ENCODE measurements at places on chromosomes 6 and 20.

- no peak for DNase-seq
Observed at GRCh38 chr6:113329942-113330635, 527.1 kb upstream of the MARCKS start.

- no peak for DNase-seq
Observed at GRCh38 chr6:109008054-109008453, 86.6 kb downstream of the SESN1 start.

- no peak for DNase-seq
Observed at GRCh38 chr6:119333707-119334295, 15.8 kb downstream of the MAN1A1 start.

DNA sequence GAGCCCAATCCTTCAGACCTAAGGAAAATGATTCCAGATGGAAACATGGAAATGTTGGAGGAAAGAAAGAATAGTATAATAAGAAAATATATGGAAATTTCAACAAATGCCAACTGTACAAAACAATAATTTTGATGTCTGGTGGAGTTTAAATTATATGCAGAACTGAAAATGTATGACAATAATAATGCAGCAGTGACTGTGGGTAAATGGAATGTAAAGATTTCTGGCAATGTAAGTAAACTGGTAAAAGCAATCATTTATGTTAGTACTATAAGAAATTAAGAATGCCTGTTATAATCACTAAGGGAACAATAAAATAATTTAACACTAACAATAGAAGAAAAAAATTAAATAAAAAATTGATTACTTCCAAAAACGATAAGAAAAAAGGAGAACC is 89.0 kb downstream of the EDN1 start:
- DNase-seq: no peak

- DNase-seq: no peak
Observed at GRCh38 chr6:110720066-110720465, 95.2 kb downstream of the CDK19 start.

GRCh38 chr6:76876922-76877553 is 586.3 kb downstream of the HTR1B start:
- DNase-seq: no peak

DNA sequence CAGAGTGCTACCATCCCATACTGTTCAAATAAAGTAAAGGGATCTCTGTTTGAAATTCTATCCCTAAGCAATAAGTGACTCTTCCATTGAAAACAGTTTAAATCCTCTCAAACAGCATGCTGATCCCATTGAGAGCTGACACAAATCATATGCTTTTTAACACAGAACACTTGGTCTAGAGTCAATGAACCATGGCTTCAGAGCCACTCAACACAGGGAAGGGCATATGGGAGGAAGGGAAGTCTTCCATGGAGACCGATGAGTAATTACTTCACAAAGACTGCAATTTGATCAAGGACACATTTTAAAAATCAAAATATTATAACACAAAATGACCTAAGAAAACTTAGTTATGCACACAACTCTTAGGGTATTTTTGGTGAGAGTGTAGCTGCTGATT is 1073.0 kb upstream of the MAP3K7 start:
- DNase-seq: no peak

- DNase-seq: no peak
Observed at GRCh38 chr6:41373627-41373918, 38.2 kb downstream of the NCR2 start.

- no peak for DNase-seq
Observed at GRCh38 chr6:21524201-21524600, 69.3 kb upstream of the SOX4 start.

- peak; percentile 44 for DNase-seq
Observed at GRCh38 chr6:2764610-2765165, 505 bp upstream of the WRNIP1 start.

GRCh38 chr20:34251619-34252018 is 10.4 kb downstream of the ASIP start:
- DNase-seq: no peak

DNA sequence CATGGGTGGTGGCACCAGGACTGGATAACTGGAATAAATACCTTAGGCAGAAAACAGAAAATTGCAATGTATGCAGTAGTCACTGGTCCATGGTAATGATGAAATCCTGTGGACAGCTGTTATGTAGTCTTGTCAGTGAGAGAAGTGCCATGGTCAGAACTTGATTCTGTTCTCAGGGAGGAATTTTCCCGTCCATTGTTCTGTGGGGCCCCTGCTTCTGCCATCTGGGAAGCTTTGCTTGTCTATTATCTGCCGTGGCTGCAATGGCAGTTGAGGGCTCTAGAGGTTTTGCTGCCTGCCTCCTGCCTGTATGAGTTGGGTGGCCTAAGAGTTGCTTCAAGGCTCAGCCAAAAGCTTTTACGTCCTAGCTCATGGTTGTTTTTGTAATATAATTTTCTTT is 126.8 kb upstream of the SLC35B3 start:
- no peak for DNase-seq

DNA sequence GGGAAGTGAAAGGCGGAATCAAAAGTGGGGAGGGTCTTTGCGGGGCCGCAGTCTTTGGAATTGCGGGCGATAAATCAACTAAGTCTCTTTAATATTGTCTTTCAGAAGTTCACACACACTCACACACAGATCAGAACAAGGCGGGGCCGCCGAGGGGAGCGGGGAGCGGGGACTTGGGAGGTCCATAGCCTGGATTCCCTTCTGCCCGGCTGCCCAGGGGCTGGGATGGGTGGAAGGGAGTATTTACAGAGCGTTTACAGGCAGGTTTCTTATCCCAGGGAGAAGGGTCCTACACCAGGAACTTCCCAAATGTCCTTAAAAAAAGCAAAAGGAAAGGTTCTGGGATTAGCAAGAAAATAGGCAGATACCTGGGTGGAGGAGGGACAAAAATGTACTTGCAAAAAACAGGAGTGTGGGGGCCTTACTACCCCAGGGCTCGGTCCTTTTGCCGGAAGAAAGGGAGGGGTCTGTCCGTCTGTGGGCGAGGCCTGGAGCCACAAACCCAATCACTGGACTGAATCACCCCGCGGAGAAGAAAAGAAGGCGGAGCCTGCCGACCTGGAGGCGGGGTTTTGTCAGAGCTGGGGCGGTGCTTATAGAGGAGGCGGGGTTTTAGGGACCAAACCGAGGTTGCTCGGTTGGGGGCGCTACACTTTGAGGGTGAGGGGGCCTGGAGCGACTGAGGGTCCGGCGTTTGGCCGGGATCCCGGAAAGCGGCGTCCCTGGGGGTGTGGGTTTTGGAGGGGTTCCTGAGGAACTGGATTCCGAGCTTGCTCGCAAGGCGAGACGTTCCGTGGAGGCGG is 3.2 kb downstream of the PRRT1 start:
- DNase-seq: peak; percentile 12

DNA sequence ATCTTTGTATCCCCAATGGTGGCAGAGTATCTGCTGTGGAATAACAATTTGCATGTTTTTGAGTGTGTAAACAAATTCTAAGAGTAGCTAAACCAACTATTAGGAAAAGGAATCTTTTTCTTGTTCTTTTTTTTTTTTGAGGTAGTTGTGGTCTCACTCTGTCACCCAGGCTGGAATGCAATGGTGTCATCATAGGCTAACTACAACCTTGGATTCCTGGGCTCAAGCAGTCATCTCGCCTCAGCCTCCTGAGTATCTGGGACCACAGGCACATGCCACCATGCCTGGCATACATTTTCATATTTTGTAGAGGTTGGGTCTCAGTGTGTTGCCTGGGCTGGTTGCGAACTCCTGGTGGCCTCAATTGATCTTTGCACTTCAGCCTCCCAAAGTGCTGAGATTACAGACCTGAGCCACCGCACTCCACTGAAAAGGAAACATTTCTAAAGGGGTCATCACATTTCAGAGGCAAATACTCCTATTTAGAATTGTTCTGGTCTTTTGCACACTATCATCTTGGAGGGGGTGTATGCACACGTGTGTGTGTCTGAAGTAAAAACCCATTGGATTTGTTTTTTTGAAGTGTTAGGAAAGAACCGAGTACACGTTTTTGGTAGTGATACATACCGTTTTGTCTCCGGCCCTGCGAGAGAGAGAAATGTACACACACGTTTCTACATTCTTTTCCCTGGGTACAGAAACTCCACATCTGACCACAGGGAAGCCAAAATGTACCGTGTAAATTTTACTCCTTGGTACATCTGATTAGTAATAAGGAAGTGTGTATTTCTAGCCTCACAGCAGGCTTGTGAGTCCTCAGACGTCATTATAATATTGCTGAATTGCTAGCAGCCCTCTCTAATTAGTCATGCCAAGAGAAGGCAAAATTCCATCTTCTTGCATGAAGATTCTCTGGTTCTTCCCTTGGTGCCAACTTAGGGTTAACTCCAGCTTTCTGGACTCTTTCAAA is 183.6 kb downstream of the JARID2 start:
- no peak for DNase-seq

- no peak for DNase-seq
Observed at GRCh38 chr6:91198588-91199255, 611.9 kb upstream of the MAP3K7 start.

DNA sequence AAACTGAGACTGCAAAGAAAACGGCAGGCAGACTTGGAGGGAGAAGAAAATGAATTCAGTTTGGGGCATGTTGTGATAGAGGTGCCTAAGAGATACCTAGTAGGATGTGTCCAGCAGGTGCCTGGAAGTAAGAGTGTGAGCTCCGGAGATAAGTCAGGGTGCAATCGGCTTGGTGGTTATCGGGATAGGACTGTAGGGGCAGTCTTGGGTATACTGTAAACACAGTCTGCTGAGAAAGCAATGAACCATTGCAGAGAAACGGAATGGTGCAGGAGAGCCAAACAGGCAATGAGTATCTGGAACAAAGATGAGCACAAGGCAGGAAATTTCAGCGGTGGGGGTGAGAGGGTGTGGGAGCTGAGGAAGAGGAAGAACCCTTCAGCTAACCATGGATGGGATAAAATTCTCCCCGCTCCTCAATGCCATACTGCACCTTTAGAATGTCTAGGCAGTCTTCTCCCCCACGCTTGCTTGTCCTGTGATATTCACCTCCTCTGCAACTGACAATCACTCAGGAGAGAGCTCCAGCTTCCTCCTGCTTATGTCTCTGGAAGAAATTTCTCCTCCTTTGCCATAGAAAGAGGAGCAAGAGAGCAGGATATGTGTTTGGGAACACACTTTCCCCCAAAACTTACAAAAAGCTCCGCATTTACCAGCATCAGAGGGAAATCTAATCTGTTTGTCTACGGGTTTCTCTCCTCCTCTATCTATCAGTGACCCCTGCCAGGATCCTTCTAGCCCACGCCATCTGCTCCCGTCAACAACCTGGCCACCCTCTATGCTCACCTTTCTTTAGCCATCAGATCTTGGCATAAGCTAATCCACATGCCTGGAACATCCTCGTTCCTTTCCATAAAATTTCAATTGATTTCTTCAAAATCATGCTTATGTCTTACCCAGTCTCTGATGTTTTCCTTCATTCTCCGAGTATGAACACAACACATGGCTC is 381.7 kb upstream of the JARID2 start:
- DNase-seq: no peak

- no peak for DNase-seq
Observed at GRCh38 chr6:43070028-43070632, 6.0 kb upstream of the PTK7 start.

GRCh38 chr6:138535728-138536455 is 36.6 kb upstream of the NHSL1 start:
- no peak for DNase-seq

- DNase-seq: no peak
Observed at GRCh38 chr20:16296931-16297330, 276.3 kb downstream of the KIF16B start.

DNA sequence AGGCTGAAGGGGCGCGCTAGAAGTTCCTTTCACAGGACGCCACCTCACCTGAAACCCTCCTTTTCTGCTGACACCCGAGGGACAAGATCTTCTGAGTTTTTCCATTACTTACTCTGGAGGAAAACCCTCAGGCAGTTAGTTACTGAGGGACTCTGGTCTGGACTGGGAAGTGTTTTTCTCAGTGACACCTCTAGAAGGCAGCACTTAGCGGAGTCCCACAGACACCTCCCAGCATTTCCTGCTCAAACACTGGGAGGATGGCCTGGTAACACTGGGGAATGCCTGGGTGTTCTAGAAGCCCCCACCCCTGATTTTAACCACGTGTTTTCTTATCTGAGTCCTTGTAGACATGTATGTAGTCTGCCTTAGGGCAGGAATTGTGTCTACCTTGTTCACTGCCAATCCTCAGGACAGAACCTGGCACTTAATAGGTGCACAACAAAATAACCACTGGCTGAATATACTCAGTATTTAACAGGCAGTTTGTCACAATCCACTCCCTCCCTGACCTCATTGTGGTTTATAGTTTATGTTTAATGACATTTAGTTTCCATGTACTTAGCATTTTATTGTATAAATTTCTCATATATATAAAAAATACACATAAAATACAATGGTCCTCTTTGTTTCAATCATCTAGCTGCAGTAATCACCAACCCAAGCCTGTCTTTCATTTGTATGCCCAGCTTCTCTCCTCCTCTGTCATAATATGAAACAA is 4.8 kb downstream of the GSTA3 start:
- no peak for DNase-seq

DNA sequence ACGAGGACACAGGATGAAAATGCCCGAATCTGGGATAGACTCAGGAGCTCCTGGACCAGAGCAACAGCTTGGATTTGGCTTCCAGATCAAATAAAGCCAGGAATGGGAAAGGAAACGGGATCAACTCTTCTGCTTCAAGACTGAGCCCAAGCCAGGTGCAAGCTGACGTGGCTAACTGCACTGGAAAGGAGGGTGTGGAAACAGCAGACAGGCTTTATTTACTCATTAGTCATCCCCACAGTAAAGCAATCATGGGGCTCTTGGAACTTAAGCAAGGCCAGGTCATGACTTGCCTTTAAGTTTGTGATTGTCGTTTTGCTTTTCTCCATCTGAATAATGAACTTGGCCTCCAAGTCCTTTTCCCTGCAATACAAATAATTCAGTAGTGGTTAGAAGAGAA is 45.2 kb downstream of the KIF16B start:
- no peak for DNase-seq

- no peak for DNase-seq
Observed at GRCh38 chr6:131923356-131923755, 27.8 kb downstream of the CCN2 start.
